ENCODE measurements at places on chromosomes 3 and 15.

DNA sequence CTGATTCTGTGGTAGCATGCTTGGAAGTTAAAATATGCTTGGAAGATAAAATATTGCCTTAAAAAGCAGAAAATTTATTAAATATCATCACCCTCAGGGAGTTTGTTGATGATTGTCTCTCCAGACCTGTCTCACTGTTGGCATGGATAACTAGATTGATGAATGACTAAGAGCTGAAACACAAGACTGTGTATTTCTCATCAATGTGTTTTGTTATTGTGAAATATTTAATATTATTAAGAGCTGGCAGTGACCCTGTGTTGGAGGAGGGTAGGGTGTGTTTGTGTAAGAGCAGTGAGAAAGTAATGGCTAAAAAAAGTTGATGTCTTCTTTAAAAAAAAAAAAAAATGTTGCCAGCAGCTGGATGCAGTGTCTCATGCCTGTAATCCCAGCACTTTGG is 82.2 kb downstream of the ITPR1 start:
- no peak for DNase-seq

DNA sequence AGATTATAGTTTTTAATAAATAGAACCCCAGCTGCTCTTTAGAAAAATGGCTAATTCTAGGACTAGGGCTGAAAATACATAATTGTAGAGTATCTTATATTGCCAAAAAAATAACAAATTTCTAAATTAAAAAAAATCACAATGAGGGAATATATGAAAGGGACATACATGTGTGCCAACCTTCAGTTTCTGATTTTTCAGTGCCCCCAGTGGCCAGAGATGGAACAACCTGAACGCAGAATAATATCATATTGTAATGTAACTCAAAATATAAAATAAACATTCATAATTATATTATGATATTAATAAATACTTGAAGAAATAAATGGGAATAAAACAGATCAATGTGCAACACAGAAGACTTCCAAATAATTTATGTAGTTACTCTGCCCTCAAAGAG is 460.5 kb downstream of the ZNF385D start:
- no peak for DNase-seq

DNA sequence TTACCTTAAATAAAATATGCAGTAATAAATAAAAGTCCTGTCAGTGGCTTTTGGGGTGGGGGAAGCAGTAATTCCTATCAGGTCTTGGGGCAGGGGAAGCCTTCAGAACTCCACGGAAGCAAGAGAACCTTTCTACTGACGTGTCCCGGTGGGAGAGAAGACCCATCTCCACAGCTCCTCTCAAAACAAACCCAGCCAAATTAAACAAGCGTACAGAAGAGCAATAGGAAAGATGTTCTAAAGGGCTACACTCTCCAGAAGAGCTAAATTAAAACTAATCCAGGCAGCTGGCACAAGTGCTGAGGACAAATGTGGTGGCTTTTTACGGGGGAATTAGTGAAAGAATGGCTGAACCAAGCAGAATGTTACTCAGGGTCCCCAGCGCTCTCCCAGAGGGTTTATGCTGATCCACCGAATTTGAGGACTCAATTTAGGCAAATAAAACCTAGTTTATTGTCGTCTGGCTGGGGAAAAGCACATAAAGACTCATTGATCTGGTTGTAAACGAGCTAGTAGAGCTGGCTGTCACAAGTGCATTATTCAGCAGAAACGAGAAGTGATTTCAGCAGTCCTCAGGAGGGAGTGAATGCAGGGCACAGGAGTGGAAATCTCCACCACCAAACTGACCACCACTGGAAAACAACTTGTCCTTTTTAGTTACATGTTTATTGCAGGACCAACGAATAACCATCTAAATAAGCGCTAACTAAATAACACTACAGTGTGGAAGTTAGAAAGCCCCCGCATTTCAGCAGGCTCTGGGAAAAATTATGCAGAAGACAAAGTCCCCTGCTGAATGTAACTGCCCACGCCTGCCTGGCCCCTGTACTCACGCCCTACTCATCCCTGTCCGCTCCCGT is 13.5 kb downstream of the BFSP2 start:
- no peak for DNase-seq

- no peak for DNase-seq
These were observed 109.3 kb downstream of the SHQ1 start for GRCh38 chr3:72738752-72739530.

DNA sequence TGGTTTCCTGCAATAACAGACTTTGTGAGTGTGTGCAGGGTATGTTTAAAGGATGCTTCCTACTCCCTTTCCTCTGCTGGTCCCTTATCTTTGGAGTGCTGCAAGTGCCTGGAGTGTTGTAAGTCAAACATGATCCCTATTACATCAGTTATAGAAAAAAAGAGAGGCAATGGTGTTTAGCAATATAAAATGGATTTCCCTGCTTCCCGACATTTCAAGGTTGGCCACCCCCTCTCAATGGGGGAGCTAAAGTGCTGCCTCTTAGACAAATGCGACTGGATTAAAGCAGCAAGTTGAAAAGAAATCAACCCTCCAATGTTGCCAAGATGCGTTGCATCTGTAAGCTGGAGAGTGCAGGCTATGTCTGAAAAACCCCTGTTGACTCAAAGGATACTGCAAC is 203.1 kb upstream of the WNT5A start:
- no peak for DNase-seq

DNA sequence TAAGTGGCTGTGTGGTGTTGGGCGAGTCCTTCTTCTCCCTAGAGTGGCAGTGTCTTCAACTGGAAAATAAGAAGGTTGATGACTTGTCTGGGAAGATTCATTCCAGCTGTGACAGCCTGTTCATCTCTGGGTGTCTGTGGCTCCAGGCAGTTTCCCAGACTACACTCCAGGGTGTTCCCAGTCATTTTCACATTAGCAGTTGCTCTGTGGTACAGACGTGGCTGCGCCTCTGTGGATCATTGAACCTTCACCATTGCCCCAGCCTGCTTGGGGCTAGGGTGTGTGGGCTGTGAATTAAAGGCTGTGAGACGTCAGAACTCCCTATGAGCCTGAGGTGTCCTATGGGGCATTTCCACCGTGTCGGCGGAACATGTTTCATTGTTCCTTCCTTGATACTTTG is 239.6 kb upstream of the NR2E3 start:
- no peak for DNase-seq

DNA sequence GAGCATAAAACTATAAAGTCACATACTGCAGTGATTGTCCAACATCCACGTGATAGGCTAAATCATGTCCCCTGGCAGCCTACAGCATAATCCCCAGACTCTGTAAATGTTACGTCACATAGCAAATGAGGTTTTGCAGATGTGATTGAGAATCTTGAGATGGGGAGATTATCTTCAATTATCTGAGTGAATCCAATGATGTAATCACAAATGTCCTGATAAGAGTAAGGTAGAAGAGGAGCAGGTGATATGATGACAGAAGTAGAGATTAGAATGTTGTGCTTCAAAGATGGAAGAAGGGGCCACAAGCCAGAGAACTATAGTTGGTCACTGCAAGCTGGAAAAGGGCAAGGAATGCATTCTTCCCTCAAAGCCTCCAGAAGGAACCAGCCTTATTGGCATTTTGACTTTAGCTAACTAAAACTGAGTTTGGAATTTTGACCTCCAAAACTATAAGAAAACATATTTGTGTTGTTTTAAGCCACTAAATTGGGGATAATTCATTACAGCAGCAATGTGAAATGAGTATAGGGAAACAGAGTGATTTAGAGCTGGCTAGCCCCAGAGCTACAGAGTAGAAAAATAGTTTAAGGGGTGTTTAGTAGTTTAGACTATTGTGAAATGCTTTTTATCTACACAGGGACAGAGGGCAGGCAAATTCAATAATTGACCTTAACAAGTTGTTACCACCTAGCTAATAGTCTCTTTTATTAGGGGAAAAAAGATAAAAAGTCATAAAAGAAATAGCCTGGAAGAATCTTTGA is 15.2 kb downstream of the SLC2A2 start:
- no peak for DNase-seq

GRCh38 chr3:124730941-124731297 is 667 bp downstream of the UMPS start:
- DNase-seq: no peak

DNA sequence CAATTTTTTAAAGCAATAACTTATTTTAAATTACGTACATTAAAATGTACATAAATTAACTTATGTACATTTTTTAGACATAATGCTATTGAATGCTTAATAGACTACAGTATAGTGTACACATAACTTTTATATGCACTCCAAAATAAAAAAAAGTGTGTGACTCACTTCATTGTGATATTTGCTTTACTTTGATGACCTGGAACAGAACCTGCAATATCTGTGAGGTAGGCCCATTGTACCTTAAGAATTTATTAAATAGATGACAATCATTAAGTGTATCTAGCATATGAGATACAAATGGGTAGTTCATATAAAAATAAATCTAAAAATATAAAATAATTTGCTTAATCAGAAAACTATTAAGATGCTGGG is 276.7 kb downstream of the NFKBIZ start:
- no peak for DNase-seq

DNA sequence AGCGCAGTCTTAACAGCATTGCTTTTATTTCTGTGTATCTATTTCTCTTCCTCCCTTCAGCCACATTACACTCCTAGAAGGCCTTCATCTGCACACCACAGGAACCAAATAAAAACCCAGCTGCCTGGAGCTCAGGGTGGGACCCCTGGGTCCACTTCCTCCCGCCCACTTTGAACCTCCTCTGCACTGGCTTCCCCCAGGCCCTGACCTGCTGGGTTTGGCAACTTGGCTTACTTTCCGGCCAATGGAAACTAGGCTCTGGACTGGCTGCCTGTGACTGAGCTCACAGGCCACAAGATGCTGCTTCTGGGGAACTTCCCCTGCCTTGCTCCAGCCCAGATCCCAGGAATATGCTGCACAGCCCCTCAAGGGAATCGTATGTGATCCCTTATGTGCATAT is 89.8 kb downstream of the SEMA5B start:
- DNase-seq: no peak

- DNase-seq: no peak
These were observed 700.6 kb upstream of the CFAP20DC start for GRCh38 chr3:59750391-59750790.

GRCh38 chr15:46696281-46696680 is 1021.0 kb upstream of the SEMA6D start:
- no peak for DNase-seq

DNA sequence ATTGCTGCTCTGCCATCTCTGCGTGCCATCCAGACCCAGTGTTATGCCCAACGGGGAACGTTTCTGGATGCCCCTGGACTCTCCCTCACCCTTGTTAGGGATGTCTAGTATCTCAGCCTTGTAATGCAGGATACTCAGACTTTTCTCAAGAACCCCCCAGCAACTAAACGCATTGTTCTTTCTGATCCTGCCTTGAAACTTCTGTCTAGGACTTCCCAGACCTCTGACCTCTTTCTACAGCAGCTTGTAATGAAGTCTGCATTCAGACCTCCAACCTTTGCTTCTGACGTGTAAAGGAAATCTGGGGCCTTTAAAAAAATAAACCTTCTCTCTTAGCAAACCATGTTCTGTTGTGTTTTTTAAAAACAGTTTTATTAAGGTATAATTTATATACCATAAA is 139.5 kb downstream of the KCNAB1 start:
- DNase-seq: no peak

GRCh38 chr3:140243575-140243974 is 308.6 kb downstream of the CLSTN2 start:
- no peak for DNase-seq

GRCh38 chr3:17500618-17501017 is 241.8 kb downstream of the TBC1D5 start:
- no peak for DNase-seq
